ENCODE measurements at places on chromosomes 2 and 18.

DNA sequence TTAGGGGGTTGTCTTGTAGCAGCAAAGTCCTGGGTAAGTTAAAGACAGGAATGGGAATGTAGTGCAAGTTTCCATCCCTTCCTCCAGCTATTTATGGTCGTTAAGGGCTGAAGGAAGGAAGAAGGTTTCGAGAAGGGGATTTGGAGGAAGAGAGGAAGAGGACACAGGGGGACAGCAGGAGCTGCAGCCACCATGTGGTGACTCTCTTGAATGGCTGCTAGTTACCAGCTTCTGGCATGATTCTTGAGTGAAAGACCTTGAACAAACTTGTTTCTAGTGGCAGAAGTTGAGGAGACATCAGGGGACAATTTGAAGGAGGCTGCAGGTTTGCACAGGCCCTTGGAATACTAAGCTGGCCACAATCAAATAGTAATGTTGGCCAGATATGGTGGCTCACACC lies 116.6 kb downstream of the MTX2 start:
- no peak for DNase-seq

DNA sequence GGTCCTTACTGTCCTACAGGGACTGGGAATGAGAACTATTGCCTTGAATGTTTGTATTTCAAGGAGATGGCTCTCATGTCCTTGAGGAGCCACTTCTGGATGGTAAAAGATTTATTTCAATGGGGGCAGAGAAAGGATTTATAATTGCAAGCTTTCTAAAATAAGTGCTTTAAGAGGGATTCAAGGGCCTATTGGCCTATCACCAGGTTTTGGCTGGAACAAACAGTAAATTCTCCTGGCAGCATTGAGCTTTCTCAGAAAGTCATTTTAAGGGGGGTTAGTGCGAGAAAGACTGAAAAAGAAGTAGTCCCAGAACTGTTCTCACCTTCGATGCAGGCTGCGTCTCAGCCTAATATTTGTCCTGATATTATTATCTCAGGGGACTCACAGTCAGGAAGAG lies 29.8 kb downstream of the DPP10 start:
- DNase-seq = no peak

DNA sequence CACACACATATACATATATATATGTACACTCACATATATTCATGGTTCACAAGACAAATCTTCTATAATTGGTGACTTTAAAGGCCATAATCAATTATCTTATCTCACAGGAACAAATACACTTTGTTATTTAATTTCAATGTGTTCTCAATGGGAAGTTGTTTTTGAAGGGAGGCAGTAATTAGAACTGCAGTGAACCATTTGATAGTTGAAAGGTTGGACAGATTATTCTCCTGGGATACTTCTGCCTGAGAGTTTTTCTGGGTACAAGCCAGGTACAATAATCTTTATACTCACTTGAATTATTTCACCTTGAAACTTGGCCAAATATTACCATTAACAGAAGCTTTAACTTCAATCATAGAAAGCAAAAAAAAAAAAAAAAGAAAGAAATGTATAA lies 546.6 kb upstream of the LRRTM4 start:
- DNase-seq = no peak

GRCh38 chr18:48216639-48217257 lies 192.4 kb downstream of the ZBTB7C start:
- no peak for DNase-seq

DNA sequence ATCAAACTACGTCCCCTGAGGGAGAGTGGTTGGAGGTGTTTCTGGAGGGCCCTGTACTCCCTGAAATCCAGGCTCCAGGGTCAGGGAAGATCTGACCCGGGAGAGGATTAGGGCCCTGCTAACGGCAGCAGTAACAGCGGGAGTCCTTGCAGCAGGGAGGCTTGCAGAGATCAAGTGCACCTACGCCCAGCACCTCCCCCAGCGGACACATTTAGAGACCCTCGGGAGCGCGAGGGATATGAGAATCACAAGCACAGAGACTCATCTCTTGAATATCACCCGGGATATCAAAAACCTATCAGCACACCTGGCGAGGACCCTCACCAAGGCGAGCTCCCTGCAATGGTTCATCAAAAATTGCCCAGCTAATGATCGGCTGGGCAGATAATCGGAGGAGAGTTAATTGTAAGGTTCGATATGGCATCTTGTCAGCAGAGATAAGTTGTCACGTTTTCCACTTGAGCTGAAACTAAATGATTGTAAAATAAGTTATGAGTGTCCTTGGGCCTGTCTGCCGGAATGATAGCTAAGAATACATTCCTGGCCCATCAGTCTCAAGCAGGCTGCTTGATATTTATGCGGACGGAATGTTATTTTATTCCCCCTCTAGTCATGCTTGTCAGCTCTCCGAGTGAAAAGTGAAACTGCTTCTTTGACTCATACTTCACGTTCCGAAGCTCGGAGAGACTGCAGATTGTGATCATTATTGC lies 209.8 kb downstream of the GBX2 start:
- DNase-seq = no peak

DNA sequence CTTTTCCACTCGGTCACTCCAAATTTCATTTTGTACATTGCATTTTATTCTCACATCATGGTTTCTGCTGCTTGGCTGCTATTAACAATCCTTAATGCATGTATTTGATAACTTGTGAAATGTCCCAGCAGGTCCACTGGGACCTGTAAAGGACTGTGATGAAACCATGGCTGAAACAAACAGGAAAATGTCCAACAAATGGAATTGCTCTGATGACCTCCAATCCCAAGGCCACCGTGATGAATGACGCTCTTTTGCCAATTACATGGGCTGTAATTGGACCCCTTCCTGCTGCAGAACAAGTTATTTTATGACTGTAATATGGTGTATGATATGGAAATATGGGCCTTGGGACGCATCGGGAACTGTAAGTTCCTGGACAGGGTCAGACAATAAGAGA lies 224.2 kb upstream of the CXCR4 start:
- no peak for DNase-seq

- no peak for DNase-seq
Measured at GRCh38 chr2:207337234-207338219, 171.8 kb upstream of the KLF7 start.

- no peak for DNase-seq
Measured at GRCh38 chr2:129741623-129742022, 237.8 kb upstream of the RAB6C start.

DNA sequence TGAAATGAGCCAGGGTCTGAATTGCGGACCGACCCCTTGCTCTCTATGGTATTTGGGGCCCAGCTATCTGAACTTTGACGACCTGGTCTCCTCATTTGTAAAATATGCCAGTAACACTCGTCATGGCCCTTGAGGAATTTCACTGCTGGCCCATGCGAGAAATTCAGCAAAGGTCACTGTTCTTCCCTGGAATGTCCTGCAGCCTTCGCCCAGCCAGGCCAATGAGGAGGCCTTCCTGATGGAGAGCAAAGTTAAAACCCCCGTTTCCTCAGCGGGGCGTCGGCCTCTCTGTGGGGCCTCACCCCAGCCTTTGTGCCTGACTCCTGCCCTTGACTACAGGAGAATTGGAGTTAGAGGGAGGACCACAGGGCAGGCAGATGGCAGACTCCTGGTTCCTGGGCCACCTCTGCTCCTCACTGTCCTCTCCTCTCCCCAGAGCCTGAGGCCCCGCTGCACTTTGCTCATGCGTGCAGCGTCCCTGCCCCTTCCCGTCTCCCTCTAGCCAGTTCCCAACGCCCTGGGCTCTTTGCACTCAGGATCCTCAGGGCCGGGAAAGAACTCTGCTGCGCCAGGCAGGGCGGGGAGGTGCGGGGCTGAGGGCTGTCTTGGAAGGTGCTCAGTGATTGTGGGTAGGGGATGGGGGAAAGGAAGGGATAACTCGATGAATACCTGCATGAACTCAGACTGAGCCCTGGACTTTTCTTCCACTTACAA lies 257.0 kb upstream of the RAB6C start:
- DNase-seq = no peak

- no peak for DNase-seq
Measured at GRCh38 chr2:237441605-237442274, 27.8 kb upstream of the COL6A3 start.

DNA sequence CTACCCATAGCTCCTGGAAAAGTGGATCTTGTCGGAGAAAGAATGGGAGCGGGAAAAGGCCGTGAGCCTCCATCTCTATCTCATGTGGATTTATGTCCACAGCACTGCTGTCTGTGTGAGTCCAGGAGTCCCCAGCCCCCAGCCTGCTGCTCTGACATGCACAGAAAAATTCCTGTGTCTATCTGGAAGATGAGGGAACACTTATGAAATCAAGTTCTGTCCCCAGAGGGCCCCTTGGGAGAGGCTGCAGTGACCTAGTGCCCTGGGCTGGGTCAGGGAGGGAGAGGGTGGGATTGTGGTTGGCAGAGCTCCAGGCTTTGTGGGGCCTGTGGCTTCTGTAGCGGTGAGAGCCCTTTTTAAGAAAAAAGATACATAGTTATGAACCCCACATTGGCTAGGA lies 37.6 kb downstream of the HJURP start:
- no peak for DNase-seq
